ENCODE measurements at places on chromosomes 3 and 15.

GRCh38 chr3:127049393-127049792 is 66.5 kb downstream of the PLXNA1 start:
- DNase-seq = no peak

DNA sequence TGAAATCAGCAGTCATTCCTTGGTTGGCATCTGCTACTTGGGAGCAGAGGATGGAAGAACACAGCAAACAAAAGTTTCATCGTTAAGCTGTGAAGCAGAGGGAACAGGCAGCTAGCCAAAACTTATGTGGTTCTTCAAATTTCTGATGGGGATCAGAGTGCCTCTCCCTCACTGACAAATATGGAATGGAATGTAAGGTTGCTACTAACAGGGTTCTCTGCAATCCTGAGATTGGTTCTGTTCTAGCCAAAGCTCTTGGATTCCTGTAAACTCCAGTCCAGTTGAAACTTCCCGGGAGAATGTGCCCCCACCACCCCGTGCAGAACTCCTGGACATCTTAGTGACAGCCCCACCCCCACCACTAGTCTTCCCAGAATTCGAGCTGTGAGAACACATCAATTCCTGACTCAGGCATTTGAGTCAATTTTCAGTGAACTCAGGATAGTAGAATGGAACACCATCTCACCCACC is 55.9 kb upstream of the PHLDB2 start:
- DNase-seq = no peak

GRCh38 chr3:17234382-17234781 is 349.6 kb downstream of the PLCL2 start:
- no peak for DNase-seq

- DNase-seq = no peak
Observed at GRCh38 chr15:47409600-47409999, 307.7 kb upstream of the SEMA6D start.

DNA sequence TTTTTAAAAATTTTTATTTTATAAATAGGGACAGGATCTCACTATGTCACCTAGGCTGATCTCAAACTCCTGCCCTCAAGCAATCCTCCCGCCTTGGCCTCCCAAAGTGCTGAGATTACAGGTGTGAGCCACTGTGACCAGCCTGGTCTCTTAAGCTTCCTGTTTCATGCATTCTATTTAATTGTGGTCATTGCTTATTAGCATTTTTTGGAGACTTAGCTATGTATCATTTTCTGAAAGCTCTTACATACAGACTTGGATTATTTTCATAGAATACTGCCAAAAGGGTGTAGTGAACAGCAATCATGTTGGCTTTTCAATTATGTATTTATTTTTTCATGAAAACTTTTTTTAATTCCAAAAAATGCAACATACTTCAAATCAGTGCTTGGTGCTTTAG is 51.5 kb upstream of the DCUN1D1 start:
- DNase-seq = no peak

DNA sequence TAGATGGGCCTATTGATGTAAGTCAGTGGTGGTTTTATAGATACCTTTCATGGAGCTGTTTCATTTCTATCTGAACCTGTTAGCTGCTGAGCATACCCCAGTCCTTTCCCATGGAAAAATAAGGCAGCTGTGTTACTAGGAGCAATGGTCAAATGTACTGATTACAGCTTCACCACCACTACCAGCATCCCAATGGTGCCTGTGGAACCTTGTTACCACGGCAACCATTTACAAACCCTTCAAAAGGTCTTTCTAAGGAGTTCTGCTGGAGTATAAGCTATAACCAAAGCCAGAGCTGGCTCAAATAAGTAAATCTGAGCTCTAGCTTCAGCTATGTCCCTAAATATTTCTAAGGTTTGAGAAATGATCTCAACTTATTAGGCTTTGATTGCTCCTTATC is 133.4 kb upstream of the ACP3 start:
- no peak for DNase-seq

GRCh38 chr3:133119176-133119575 is 81.0 kb downstream of the TMEM108 start:
- DNase-seq = no peak

All from GM12864 (cell line).